ENCODE measurements at places on chromosomes 3 and 15. TPM values are rescaled to one million over a fixed set of nuclear protein-coding genes. Genes with fewer than 3 reads are reported as not detected.

GRCh38 chr15:39873978-39874377 lies 46.1 kb downstream of the GPR176 start:
- DNase-seq = no peak
- no peaks in the 10 kb centered on the region for H3K36me3 ChIP-seq
- H3K27ac ChIP-seq = no peak overlapping the region
- H3K4me3 ChIP-seq = no peak overlapping the region

DNA sequence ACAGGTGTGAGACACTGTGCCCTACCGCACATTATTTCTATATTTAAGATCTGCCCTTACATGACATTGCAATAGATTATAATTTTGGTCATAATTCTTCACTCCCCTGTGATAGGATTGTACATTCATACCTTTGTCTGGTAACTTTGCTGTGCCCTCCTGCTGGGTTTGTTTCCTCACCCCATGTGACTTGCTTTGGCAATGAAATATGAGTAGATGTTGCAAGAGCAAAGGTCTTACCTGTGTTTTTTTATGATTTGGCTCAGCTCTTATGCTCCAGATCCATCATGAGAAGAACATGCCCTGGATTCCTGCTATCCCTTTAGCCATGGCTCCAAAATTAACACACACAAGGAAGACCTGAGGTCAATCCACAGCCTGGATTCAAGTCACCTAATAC lies 137.7 kb upstream of the EOMES start:
- no peak for DNase-seq
- H3K36me3 ChIP-seq = no peaks in the 10 kb centered on the region
- H3K27me3 ChIP-seq = no peaks in the 10 kb centered on the region
- H3K27ac ChIP-seq = no peak overlapping the region
- peaks cover 33% of the 10 kb centered on the region for H3K4me1 ChIP-seq
- H3K4me3 ChIP-seq = no peak overlapping the region

GPR87 gene
- total RNA-seq = 2.3 TPM

- no peak overlapping the region for H3K27ac ChIP-seq
- no peaks in the 10 kb centered on the region for H3K27me3 ChIP-seq
- H3K4me1 ChIP-seq = peaks cover 24% of the 10 kb centered on the region
- peak; percentile 69 for DNase-seq
These were observed 56.0 kb downstream of the SLC25A26 start for GRCh38 chr3:66276705-66277274.

- H3K27ac ChIP-seq = no peak overlapping the region
- no peak overlapping the region for H3K4me3 ChIP-seq
- DNase-seq = no peak
These were observed 56.0 kb upstream of the MYRIP start for GRCh38 chr3:39753391-39753790.

CLASP2 gene
- 45.5 TPM for total RNA-seq
